NCI-H748 treated with DMSO at 0.1 percent for 48 hours (cell line): ENCODE measurements at places on chromosomes 1 and 21.

GRCh38 chr1:23879809-23880208 is 11.7 kb upstream of the FUCA1 start:
- no peak for DNase-seq

- DNase-seq, result peak; percentile 97
Measured at GRCh38 chr1:43545695-43546387, 15.2 kb downstream of the PTPRF start.

GRCh38 chr1:25484533-25484932 is 53.8 kb downstream of the MACO1 start:
- DNase-seq, result no peak

GRCh38 chr1:8662380-8663072 is 154.9 kb downstream of the RERE start:
- no peak for DNase-seq

DNA sequence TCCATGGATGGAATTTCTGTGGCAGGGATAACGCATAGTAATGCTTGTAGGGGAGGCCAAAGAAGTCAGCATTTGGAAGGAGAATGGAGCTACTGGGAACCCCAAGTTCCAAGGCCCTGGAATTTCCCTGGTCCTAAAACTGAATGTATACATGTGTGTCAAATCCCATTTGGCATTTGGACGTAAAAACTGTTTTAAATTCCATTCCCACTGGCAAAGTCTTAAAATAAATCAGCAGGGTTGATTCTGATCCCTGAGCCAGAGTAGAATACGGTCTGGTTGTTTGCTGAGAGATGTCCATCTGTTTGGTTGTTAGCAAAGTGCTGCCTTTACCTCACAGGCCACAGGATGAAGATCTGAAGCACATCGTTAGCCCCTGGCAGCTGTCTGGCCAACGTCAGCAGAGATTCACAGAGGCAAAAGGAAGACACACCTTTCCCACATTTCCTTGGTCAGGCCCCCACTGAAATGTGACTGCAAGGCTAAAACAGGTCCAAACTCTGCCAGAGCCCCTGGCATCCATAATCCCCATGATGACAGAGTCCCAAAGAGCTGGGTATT is 62.2 kb downstream of the GORAB start:
- no peak for DNase-seq

GRCh38 chr21:25342816-25343215 is 264.5 kb downstream of the MRPL39 start:
- DNase-seq, result no peak

DNA sequence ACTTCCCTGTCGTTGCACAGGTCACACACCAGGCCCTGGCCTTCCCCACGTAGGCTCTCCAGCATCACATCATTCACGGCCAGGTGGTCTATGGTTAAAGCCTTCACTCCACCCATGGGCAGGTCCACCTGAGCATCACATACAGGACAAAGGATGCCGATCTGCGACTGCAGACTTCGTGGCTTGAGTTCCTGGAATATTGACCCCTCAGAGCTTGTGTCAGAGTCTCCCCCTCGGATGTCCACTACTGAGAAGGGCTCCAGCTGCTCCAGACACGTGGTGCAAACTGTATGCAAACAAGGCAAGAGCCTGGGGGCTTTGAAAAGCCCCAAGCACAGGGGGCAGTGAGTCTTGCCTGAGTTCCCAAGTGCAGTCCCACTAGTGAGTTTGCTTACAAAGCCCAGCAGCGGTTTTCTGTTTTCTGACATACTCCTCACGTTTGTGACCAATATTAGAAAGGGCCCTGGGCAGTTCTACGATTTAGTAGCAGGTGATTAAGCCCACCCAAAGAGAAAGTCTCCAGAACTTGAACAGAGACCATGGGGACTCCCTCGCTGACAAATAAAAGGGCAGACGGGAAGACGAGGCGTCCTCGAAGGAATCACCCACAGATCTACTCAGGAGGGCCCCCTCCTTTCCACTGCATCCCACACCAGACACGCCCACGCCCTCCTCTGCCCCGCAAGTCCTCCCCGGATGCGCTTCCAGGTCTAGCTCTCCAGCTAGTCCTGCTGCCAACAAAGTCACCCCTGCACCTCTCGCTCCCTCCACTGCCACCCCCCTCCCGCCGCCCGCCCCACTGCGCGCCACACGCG is 568 bp downstream of the TRIM45 start:
- DNase-seq, result no peak

DNA sequence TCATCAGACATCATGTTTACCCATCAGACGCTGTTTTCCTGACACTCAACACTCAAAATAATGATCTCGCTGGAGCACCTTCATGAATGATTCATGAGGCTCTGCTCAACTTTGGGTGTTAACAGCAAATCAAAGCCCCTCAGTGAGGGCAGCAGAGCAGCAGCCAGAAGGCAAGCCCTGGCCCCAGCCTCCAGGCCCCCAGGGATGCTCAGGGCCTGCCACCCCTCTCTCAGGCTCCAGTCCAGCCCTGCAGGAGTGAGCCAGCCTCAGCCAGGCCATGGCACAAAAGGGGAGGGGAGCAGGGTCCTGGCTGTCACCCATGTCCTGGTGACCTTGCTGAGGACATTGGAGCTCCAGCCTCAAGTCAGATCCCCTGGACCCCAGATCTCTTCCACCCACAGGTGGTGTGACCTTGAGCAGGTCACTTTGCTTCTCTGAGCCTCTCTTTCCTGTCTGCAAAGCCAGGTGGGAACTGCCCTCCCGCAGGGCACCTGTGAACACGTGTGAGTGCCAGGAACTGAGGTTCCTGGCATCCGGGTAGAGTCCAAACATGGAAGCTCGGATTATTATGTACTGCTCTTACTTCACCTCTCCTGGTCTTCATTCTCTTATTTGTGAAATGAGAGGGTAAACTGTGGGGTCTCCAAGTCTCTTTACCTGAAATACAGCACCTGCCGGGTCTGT is 161.6 kb upstream of the VAMP3 start:
- DNase-seq, result no peak

DNA sequence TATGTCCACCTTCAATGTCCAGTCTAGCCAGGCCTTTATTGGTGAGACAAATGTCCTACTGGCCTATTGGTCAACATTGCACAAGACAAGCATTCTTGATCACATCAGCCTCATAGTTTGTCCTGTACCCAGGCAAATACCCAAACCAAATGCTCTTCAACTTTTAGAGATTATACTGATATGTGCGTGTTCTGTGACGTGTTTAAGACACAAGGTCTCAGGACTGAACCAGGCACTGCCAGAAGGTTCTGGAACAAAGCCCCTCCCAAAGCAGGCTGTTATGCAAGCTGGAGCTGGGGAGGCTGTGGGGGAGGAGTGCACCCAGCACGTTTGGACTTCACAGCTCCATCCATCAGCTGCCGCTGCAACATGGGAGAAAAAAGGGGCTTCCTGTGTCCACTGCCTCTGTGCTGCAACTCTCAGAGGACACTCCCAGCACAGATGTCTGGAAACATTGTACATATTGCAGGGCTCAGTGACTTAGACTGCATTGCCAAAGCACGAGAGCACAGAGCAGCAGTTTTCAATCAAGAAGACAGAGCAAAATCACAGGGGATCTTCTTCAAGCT is 45.9 kb downstream of the NID1 start:
- DNase-seq, result no peak

DNA sequence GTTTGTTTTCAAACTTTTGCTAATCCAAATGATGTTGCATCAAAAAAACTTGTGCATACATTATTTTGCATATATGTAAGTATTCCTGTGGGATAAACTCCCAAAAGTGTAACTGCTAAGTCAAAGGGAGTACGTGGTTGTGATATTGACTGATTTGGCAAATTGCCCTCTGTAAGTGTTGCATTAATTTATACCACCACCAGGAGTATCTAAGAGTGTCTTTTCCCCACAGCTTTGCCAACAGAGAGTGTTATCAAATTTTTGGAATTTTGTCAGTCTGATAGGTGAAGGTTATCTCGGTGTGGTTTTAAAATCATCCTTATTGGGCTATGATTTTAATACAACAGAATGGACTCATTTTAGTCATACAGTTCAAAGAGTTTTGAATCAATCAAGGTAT is 30.1 kb upstream of the PARP1 start:
- no peak for DNase-seq

- no peak for DNase-seq
Measured at GRCh38 chr1:20073256-20073655, 3.3 kb downstream of the PLA2G5 start.

DNA sequence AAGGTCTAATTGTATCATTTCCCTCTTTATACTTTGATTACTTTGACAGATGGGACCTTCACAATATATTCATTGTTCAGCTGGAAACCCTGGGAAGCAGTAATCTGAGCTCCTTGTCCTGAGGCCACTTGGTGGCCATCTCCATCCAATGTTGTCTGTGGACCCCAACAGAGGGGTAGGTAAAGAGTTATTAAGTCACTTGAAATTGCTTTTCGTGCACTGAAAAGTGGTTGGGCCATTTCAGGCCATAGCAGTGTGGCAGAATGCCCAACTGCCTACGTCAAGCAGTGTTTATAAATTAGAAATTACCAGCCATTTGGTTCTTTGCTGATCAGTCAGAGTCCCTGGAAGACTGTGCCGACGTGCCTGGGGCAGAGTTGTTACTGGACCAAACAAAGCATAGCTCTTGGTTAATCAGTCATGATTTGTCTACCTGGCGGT is 308.3 kb upstream of the USP25 start:
- peak; percentile 60 for DNase-seq

DNA sequence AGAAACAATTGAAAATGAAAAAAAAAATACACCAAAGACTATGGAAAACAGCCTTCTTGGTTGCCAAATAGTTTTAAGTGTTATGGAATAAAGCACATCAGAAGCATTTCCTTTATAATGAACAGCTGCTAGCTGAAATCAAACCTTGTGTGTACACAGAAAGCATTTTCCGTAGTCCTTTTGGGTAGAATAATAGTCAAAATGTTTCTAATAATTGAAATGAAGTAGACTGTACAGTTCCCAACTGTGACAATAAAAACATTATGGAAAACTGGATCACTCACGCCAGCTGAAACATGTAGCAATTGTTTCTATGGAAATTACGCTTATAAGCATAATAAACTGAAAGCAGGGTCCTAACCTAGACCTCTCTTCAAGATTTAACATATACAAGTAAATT is 856.3 kb upstream of the B3GALT2 start:
- no peak for DNase-seq

DNA sequence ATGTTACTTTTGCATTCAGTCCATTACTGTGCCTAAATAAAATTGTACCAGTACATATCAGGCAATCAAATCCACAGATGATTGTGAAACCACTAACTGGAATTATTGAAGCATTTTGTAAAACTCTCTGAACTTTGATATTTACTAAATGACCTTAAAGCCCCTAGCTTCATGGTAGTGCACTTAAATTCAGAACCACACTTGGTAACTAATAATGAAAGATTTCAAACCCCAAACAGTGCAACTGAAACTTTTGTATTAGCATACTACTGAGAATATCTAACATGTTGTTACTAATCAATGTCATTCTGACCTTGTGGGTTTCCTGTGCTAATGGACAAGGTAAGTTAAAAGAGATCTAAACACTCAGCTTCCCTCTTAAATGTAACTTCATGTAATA is at the start of gene CFHR3:
Gene CFHR3, plus strand, starts transcription at position 238 of the 400 bp plus-strand sequence. Its CDS starts 47 bp downstream, at position 285.
- no peak for DNase-seq

- no peak for DNase-seq
Measured at GRCh38 chr1:236733653-236734052, 47.4 kb downstream of the ACTN2 start.

DNA sequence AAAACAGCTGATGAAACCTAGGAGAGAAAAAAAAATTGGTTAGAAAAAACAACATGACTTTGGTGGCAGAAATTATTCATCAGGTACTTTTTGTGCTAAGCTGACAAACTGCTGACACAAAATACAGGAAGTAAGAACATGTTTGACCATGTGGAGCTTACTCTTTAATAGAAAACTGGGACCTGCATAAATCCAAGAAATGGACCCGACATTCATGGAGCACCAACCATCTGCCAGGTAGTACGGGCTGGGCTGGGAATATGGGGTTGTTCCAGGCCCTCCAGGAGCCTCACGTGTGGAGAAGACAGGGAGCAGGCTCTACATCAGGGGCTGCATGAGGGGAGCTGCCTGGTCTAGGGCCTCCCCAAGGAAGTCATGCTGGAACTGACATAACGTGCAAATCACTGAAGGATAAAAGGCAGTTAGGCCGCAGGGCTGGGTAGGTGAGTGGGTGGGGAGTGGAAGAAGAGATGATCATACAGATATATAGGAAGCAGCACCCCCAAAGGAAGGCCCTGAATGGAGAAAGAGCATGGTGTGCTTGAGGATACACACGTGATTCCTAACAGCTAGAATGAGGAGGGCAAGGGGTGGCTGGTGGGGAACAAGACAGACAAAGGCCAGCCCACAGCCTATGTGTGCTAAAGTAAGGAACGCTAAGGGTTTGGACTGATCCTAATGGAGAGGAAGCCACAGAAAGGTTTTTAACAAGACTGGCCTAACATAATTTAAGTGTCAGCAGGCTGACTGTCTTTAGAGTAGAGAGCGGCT is 26.1 kb downstream of the CD58 start:
- no peak for DNase-seq

DNA sequence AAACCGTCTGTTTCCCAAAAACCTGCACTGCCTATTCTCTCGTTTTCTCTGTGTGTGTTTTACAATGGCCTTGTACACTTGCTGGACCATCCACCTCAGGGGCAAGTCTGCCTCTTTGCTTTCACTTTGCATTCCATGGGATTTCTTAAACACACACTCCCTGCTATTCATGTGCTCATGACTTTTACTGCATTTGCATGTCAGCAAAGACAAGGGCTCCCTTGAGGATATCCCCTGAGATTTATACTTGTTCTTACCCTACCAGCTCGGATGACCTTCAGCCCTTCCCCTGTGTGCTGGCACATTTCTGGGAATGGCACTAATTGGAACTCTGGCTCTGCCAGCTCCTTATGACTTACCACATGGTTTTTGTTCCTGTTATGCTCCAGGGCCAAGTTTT is 386.9 kb downstream of the AMY1C start:
- DNase-seq, result no peak

DNA sequence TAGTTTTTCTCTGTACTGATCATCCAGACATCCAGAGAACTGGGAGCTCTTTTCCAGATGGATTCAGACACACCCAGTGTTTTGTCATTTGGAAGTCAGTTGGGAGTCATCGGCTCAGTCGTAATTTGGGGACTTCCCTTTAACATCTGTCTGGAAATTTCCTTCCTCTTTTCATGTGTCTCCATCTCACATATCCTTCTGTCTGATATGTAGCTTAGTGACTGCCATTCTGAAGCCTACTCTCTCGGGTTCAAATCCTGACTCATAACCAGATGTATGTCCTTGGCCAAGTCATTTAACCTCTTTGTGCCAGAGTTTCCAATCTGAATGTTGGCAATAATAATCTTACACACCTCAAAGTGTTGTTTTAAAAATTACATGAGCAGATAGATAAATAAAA is 3.0 kb downstream of the MORC3 start:
- DNase-seq, result no peak

- no peak for DNase-seq
Measured at GRCh38 chr1:24498589-24498988, 4.0 kb upstream of the RCAN3 start.

GRCh38 chr1:236092899-236093298 is 28.0 kb upstream of the NID1 start:
- no peak for DNase-seq

- no peak for DNase-seq
Measured at GRCh38 chr1:176803596-176803995, 340.6 kb downstream of the PAPPA2 start.
